SHP77 (cell line): ENCODE measurements at places on chromosomes 6 and 20.
A peak's percentile ranks its signal among the peaks of the same experiment; 100 is the strongest.

DNA sequence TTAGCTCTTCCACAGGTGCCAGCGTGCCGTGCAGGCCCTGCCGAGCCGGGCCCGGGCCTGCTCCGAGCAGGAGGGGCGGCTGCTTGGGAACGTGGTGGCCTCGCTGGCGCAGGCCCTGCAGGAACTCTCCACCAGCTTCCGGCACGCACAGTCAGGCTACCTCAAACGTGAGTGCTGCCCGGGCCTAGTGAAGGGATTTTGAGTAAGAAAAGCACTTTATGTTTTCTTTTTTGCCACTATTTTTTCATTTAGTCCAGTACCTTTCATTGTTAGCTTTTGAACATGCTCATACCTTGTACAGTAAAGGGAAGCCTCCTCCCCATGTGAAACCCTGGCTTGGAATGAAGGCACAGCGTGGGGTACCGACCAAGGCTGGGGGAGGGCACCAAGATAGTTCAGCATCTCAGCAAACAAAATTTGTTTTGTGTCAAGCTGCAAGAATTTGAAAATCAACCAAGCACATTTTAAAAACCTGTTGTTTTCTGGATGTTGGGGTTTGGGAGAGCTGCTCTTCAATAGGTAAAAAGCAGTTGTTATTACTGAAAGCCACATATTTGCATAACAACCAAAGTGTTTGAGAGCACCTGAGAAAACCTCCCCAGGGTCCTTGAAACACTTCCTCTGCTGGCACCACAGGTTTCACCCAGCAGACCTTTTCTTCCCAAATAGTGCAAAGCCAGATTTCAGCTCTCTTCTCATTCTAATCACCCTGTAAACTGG is 18.4 kb downstream of the STX16 start:
- DNase-seq: no peak

- no peak for DNase-seq
These were observed 60.2 kb downstream of the UBE2V1 start for GRCh38 chr20:50052550-50053361.

GRCh38 chr6:149211046-149211571 is 106.4 kb upstream of the TAB2 start:
- DNase-seq: no peak

DNA sequence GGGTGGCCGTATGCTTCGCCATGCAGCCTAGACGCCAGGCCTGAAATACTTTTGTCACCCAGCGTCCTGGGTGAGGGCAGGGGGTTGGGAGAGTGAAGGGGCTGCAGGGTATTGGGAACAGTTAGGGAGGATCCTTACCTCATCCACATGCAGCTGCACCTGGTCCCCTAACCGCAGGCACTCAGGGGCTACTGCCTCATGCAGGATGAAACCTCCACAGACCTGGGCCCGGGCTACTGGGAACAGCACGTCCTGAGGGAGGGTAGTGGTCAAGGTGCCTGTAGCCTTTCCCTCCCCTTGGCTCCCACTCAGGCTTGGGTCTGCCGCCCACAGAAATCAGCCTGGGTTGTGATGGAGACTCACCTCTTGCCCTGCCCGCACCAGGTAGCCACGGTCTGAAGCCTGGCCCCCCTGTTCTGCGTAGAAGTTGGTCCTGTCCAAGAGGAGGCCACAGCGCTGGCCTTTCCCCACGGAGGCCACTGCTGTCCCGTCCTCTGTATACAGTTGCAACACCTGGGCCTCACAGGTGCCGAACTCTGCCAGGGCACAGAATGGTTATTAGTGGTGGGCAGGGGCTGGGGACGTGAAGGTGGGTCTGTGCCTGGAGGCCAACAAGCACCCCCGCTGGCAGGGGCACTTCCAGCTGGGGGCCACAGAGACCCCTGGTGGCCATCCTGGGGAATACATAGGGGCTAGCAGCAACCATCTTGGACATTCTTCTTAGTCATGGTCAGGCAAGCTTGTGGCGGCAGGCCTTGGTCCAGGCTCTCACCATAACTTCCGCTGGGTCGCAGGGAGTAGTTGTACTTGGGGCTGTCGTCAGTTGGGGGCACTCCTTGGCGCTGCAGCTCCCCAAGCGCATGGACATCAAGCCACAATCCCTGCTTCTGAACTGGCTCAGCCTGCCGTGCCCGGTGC is 8.6 kb downstream of the AARS2 start:
- peak; percentile 16 for DNase-seq

GRCh38 chr20:48823476-48823875 is 4.3 kb downstream of the PREX1 start:
- no peak for DNase-seq
